NCI-H2081 (cell line): ENCODE measurements at places on chromosomes 2 and 18.

GRCh38 chr2:25740810-25741381 lies 67.5 kb upstream of the DTNB start:
- DNase-seq: peak; percentile 30

DNA sequence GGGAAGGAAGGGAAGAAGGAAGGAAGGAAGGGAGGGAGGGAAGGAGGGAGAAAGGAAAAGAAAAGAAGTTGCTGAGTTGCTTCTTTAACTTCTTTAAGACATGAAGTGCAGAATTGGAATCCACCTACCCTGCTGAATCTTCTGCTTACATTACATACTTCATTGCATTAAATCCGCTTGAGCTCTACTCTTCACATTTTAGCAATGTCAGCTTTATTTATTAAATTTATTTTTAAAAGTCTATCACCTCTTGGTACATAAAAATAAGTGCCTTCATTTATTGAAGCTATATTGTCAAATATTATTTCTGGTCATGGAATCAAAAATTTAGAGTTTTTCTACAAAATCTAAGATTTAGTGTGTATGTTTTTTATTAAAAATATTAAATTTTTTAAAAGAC lies 284.6 kb downstream of the CCDC102B start:
- DNase-seq: no peak

DNA sequence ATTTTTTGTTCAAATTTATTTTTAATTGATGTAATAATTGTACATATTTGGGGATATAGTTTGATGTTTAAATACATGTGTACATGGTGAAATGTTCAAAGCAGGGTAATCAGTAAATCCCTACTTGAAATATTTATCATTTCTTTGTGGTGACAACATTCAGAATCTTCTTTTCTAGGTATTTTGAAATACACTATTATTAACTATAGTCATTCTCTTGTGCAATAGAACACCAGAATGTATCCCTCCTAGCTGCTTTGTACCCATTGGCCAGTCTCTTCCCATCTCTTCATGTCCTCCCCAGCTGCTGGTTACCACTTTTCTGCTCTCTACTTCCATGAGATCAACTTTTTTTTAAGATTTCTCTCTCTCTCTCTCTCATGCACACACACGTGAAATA lies 126.5 kb downstream of the ZNF407 start:
- DNase-seq: no peak

GRCh38 chr2:4827836-4828235 lies 864.3 kb upstream of the SOX11 start:
- DNase-seq: no peak
